GM04504 (cell line): ENCODE measurements at places on chromosomes 6 and 20.
A peak's percentile ranks its signal among the peaks of the same experiment; 100 is the strongest.

DNA sequence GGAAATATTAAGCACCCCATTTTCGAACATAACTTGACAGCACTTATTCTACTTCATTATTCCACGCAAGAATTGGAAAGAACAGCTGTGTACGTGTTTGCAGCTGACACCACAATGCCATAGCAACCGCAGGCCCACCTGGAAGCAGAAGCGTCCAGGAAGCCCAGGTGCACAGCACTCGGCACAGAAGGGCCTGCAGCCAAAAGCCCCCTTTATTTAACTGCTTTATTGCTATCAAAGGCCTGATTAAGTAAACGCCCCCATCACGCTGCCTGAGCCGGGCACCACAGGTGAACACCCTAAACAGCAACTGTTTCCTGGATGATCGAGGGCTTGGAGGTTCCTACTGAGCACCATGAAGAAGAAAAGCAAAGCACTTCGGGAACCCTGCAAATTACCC lies 6.3 kb downstream of the TAF4 start:
- DNase-seq, result no peak

GRCh38 chr20:47141941-47142773 lies 214.3 kb downstream of the ZMYND8 start:
- DNase-seq, result no peak

DNA sequence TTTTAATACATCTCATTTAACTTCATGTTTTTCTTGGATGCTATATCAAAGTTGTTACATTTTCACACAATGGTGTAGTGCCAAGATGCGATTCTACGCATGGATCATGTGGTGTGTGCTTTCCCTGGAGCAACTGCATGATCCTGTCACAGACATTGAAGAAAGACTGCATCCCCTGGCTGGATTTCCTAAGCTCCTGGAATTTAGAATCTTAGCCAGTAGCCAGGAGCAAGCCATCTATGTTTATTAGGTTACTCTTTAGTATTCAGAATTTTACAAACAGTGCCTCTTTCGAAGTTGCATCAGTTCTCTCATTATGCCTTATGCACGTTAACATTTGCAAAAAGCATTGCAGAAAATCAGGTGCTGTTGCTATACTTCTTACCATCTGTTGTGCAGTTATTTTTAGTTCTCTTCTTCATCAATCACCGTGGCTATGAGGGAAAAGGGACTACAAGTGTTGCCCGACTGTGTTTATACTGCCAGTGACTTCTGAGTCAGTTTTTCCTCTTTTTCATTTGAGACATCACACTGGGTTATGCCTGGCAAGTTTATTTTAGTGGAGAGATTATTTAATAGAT lies 584.2 kb downstream of the BCKDHB start:
- DNase-seq, result peak; percentile 44

DNA sequence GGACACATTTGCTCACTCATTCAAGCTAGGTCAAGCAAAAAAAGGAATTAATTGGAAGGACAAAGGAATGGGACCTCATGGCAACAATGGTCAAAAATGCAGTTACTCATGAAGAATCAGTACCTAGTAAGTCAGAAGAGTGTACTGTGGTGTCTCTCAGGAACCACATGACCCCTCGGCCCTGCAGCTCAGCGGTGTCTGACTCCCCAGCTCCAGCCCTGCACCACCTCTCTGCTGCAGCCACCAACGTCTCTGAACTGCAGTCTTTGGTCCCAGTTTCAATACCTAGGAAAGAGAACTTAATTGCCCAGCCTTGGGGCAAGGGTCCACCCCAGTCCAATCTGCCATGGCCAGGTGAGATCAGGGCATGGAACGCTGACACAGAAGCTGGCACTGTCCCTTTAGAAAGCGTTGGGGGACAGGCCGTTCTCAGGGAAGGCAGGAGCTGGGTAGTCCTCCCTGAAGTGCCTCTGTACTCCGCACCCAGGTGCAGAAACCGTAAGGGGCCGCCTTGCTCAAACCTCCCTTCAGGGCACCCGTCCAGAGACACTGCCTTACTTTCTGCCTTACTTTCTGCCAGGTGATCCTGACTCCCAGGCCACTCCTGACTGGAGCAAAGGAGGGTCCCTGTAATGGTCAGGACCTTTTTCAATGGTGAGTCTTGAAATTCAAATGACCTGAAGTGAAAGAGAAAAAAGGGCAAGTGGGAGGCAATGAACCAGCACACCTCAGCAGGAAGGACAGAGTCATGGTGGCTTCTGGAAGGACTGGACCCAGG lies 13.2 kb upstream of the NELFCD start:
- DNase-seq, result no peak

DNA sequence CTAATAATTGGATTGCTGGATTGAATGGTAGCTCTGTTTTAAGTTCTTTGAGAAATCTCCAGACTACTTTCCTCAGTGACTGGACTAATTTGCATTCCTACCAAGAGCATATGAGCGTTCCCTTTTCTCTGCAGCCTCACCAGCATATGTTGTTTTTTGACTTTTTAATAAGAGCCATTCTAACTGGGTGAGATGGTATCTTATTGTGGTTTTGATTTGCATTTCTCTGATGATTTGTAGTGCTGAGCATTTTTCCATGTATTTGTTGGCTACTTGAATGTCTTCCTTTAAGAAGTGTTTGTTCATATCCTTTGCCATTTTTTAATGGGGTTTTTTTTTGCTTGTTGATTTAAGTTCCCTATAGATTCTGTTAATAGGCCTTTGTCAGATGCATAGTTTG lies 94.7 kb upstream of the AHI1 start:
- no peak for DNase-seq

DNA sequence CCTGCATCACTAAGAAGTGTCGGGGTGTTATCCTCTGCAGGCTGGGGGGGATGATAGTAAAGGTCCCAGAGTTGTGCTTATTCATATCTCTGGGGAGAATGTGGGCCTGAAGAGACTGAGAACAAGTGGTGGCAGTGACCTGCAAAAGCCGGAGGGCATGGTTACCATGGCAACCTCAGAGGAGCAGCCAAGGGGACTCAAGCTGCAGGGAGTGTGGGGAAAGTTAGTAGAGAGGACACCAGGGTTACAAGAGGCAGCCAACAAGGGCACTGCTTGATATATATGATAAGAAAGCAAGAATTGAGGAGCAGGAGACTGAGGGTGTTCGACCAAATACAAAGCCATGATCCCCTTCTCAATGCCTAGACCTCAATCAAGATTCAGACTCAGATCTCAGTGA lies 46.1 kb downstream of the HLA-F start:
- no peak for DNase-seq

GRCh38 chr20:36856195-36856594 lies 19.7 kb upstream of the TLDC2 start:
- DNase-seq, result no peak

DNA sequence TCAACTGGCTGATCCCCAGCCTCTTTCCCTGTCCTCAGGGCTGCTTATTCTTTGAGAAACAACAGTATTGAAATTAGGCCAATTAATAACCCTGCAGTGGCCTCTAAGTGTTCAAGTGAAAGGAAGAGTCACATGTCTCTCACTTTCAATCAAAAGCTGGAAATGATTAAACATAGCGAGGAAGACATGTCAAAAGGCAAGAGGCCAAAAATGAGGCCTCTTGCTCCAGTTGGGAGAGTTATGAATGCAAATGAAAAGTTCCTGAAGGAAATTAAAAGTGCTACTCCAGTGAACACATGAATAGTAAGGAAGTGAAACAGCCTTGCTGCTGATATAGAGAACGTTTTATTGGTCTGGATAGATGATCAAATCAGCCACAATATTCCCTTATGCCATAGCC lies 131.5 kb downstream of the MACROD2 start:
- DNase-seq, result no peak

DNA sequence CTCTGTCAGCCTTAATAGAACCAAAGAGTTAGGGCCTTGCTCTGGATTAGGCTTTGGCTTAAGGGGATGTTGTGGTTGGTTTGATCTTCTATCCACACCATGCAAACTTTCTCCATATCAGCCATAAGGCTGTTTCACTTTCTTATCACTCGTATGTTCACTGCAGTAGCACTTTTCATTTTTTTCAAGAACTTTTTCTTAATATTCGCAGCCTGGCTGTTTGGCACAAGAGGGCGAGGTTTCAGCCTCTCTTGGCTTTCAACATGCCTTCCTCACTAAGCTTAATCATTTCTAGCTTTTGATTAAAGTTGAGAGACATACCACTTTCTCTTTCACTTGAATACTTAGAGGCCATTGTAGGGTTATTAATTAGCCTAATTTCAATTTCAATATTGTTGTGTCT lies 193.1 kb downstream of the NRN1 start:
- no peak for DNase-seq

DNA sequence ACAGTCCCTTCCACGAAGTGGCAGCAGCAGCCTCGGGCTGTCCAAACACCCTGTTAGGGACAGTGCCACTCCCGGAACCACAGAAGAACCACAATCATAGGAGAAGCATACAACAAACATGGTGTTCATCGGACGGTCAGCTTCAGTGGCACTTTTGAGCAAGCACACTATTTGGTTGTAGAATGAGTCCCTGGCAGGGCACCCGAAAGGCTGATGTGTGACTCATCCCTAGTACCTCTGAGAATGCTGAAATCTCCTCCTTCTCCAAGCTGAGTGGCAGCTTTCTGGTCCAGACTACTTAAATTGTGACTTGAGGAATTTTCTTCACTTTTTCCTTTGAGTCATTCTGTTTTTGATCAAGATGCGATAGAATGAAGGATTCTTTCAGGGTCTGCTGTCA lies 282.5 kb downstream of the ESR1 start:
- DNase-seq, result no peak

DNA sequence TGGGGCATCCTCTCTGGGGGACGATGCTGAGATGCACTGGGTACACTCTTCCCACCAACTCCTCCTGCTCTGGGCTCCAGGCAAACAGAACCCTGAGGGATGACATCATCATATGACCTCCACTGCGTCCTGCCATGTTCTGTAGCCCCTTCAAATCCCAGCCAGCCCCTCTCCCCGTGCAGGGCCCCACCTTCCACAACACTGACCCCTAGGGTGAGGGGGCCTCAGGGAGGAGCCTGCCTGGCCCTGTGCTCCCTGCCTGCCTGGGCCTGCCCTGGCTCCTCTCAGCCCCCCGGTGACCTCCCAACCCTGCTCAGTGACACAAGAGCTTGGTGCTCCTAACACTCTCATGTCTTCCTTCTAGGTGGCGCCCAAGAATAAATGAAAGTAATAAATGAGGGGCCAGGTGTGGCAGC lies 9.6 kb upstream of the SPDEF start:
- DNase-seq, result no peak

- peak; percentile 65 for DNase-seq
Measured at GRCh38 chr6:42352856-42353564, 98.7 kb downstream of the TRERF1 start.

DNA sequence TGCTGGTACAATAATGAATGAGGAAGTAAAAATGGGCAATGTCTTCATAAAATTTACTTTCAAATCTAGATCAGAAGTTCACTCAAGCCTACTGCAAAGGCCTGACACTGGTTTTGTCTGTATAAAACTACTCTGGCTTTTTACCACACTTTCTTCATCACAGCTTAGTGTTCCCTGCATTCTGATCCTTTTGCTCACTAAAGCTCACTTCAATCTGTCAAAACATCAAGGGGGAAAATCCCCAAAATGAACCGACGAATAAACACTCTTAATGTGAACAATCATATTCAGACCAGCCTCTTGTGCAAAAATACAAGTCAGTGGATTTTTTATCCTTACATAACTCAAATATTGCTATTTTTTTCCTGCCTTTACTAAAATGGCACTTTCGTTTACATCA lies 98.5 kb downstream of the PRDM1 start:
- no peak for DNase-seq

GRCh38 chr20:20549704-20550103 lies 162.7 kb downstream of the RALGAPA2 start:
- DNase-seq, result no peak

DNA sequence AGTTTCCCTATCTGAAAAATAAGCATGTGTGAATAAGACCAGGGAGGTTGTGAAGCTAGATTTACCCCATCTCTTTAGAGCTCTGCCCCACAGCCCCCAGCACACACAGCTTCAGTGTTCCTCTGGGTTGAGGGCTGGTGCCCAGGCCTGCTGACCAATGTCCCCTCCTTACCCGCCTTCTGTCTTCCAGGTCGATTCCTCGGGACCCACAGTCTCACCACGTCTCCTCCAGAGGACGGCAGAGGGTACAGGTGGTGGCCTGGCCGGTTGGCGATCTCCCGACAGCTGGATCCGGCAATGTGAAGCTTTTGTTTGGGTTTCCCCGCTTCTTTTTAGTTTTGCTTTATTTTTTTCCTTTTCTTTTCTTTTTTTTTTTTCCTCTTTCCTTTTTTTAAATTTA lies 42.0 kb downstream of the STK35 start:
- DNase-seq, result no peak

GRCh38 chr6:138103871-138104270 lies 3.3 kb downstream of the PERP start:
- DNase-seq, result no peak

- DNase-seq, result no peak
Measured at GRCh38 chr20:62952373-62952967, at the start of gene SLC17A9. Gene SLC17A9, plus strand, starts transcription at chr20:62952709. Its CDS starts 122 bp downstream, at chr20:62952831.

DNA sequence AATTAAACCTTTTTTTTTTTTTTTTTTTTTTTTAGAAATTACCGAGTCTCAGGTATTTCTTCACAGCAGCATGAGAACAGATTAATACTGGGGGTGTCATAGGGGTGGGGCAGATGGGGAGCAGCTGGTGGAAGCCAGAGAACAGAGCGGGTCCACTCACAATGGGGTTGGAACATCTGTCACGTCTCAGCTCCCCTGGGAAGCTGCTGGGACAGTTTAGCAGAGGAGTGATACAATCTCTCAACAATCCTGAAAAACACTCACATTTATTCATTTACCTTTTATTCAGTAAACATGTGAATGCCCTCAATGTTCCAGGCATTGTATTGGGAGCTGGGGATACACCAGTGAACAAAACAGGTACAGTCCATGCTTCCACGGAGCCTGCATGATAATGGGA lies 162.2 kb downstream of the SMOC2 start:
- no peak for DNase-seq

- no peak for DNase-seq
Measured at GRCh38 chr20:22825546-22825945, 209.6 kb upstream of the SSTR4 start.

GRCh38 chr20:34774449-34774848 lies 51.0 kb downstream of the NCOA6 start:
- DNase-seq, result no peak
